ENCODE measurements at places on chromosomes 16 and 17. TPM values are rescaled to one million over a fixed set of nuclear protein-coding genes. Genes with fewer than 3 reads are reported as not detected.

Gene NLE1
- 45.6 TPM for total RNA-seq

Gene ENKD1
- total RNA-seq = 71.0 TPM

Gene STXBP4
- 8.0 TPM for total RNA-seq

Gene CDC6
- 57.0 TPM for total RNA-seq
